GM23248 (cell line): ENCODE measurements at places on chromosomes 12 and 14.

GRCh38 chr14:54591461-54591860, 24.5 kb downstream of the SAMD4A start:
- no peak overlapping the region for H3K27ac ChIP-seq
- no peaks in the 10 kb centered on the region for H3K27me3 ChIP-seq
- no peak overlapping the region for H3K4me3 ChIP-seq
- H3K4me1 ChIP-seq = peaks cover 63% of the 10 kb centered on the region
- peak; percentile 73 for DNase-seq

DNA sequence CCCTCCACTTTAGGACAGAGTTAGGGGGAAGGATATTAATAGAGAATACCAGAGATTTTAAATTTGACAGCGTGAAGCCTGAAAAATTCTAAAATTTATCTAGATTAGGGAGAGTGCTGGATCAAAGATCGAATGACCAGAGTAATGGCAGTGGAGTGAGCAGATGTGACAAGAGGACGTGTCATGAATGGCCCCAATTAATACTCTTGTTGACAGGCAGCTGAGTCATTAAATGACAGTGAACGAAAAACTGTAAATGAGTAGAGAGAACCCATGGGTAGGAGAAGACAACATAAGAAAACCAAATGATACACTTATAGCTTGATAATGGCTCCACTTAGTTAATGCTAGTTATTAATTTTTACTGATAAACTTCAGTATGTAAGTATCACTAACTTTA, 73.9 kb upstream of the PLEKHA5 start:
- H3K4me1 ChIP-seq = no peaks in the 10 kb centered on the region; the same call in 1 of the 2 replicates
- no peak overlapping the region for H3K4me3 ChIP-seq
- no peaks in the 10 kb centered on the region for H3K27me3 ChIP-seq
- no peak for DNase-seq
- no peak overlapping the region for H3K27ac ChIP-seq
- H3K36me3 ChIP-seq = no peaks in the 10 kb centered on the region

DNA sequence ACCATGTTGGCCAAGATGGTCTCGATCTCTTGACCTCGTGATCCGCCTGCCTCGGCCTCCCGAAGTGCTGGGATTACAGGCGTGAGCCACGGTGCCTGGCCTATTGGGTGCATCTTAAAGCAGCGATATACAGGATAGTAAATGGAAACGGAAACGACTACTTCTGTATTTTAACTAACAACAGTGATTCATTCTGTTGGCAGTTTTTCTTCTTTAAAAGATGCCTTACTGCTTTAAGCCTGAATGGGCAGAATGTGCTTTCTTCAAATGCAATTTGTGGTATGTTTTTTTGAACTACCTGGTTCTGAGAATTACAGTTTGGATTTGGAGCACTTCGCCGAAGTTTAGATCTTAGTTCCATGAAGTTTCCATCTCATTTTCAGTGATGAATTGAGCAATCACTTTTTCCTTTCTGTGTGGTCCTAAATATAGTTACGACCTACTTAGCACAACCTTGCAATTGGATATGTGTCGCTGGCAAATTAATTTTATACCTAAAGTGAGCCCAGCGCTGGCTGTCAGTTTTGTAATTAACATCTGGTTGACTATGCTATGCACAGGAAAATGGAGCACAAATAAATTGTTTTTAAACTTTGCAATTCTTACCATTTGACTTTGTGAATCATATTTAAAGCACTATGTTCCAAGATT, 53.6 kb upstream of the EIF5 start:
- peak; percentile 75 for DNase-seq
- no peak overlapping the region for H3K27ac ChIP-seq
- H3K36me3 ChIP-seq = no peaks in the 10 kb centered on the region
- peaks cover 4% of the 10 kb centered on the region for H3K4me1 ChIP-seq

GRCh38 chr12:43038991-43039390, 449.4 kb upstream of the PRICKLE1 start:
- H3K4me1 ChIP-seq = no peaks in the 10 kb centered on the region
- no peak for DNase-seq
- H3K27me3 ChIP-seq = no peaks in the 10 kb centered on the region
- H3K36me3 ChIP-seq = no peaks in the 10 kb centered on the region
- H3K27ac ChIP-seq = no peak overlapping the region
- H3K4me3 ChIP-seq = no peak overlapping the region

DNA sequence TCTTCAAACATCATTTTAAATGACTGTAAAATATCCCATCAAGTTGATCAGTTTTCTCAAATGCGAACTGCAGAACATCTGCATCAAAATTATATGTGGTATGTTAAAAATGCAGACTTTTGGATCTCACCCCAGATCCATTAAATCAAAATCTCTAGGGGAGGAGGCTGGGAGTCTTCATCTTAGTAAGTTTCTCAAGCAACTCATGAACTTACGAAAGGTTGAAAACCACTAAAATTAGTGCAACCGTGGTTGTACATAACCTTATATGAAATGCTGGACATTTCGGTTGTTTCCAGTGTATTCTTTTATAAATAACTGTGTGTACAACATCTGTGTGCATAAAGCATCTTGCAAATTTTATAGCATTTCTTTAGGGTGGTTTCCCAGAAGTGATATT, 39.2 kb downstream of the ZFP36L1 start:
- H3K4me3 ChIP-seq = no peak overlapping the region
- no peaks in the 10 kb centered on the region for H3K36me3 ChIP-seq
- H3K4me1 ChIP-seq = peaks cover 5% of the 10 kb centered on the region
- H3K27me3 ChIP-seq = no peaks in the 10 kb centered on the region
- DNase-seq = peak; percentile 21
- no peak overlapping the region for H3K27ac ChIP-seq

GRCh38 chr12:108526482-108527165, 11.5 kb downstream of the FICD start:
- no peak overlapping the region for H3K4me3 ChIP-seq
- no peaks in the 10 kb centered on the region for H3K27me3 ChIP-seq
- peaks cover 11% of the 10 kb centered on the region for H3K4me1 ChIP-seq
- peak overlapping the region; percentile 8; the same call in 1 of the 2 replicates for H3K27ac ChIP-seq
- peaks cover 51% of the 10 kb centered on the region for H3K36me3 ChIP-seq

DNA sequence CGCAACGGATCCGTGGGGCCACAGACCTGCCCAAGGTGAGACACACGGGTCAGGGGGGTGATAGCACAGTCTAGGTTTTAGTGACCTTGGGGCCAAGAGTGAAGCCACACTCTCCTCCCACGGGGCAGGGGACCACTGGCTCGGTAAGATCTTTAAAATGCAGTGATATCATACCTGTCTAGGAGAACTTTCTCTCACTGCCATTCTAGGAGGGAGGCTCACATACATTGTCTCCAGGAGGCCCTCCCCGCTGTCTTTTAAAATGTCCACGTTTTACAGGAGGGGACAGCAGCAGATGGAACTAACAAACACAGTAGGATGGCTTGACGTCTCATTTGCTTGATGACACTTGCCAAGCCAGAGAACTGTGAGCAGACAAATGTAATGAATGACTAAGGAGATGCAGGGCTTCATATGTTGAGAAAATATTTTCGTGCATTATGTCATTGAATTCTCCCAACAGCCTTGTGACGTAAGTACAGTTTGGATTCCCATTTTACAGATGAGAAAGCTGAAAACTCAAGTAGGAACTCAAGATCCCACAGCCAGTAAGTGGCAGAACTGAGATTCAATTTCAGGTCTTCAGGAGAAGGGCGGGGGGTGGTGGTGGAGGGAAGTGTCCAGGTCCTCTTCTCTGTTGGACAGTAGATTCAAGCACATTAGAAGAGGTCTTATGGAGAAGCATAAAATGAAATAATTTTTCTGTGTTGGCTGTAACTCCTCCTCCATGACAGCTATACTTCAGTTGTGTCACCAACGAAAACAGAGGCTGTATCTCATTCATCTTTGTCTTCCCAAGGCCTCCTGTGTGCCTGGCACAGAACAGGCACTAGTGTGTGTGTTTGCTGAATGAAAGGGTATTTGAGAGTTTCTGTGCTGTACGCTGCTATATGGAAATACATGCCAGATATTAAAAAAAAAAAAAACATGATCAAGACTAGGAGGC, 2.1 kb downstream of the VASH1 start:
- H3K4me1 ChIP-seq = 0 out of 2 replicates have a peak, but pooled peaks cover 4% of the 10 kb centered on the region
- no peak overlapping the region for H3K4me3 ChIP-seq
- no peaks in the 10 kb centered on the region for H3K36me3 ChIP-seq
- H3K27ac ChIP-seq = no peak overlapping the region

DNA sequence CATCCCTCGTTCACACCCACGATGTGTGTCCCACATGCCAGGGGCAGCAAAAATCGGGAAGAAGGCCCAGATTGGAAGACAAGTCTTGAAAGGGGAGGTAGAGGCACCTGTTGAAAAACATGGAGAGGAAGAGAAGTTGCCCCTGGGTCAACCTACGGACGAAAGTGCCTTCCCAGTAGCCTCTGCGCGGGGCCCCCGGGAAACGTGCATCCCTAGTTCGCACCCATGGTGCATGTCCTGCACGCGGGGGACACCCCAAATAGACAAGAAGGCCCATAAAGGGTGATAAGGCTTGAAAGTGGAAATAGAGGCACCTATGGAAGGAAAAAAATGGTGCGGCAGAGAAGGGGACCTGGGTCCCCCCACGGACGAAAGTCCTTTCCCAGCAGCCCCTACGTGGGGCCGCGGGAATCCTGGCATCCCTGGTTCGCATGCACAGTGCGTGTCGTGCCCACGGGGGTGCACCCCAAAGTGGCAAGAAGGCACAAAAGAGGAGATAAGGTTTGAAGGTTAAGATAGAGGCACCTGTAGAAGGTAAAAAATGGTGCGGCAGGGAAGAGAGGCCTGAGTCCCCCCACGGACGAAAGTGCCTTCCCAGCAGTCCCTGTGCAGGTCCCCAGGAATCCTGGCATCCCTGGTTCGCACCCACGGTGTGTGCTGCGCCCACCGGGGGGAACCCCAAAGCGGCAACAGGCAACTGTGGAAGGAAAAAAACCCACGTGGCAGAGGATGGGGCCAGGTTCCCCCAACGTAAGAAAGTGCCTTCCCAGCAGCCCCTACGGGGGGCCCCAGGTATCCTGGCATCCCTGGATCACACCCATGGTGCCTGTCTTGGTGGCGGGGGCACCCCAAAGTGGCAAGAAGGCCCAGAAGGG, 278.3 kb downstream of the ALG10 start:
- no peaks in the 10 kb centered on the region for H3K36me3 ChIP-seq
- no peaks in the 10 kb centered on the region for H3K27me3 ChIP-seq
- no peak for DNase-seq
- no peak overlapping the region for H3K27ac ChIP-seq
- H3K4me3 ChIP-seq = no peak overlapping the region
- no peaks in the 10 kb centered on the region for H3K4me1 ChIP-seq

DNA sequence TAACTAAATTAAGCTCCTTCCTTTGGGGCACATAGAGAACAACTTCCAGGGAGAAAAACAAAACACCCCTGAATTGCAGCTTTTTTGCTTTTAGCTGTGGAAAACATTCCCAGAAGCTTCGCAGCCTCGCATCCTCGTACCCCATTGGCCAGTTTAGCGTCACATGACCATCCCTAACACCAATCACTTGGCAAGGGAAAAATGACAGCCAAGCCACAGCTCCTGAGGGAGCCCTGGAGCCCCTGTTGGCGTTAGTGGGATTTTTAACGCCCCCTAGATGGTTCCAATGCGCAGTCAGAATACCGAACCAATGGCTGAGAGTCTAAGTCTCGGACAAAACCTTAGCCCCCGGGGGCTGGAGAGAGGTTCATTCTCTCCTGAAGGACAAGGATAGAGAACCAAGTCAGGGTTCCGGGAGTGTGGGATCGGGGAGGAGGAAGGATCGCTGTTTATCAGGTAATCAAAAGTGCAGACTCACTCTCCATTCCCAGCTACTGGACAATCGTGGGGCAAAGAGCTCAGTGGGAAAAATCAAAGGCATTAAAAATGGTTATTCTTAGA, 135.6 kb upstream of the HIF1A start:
- no peaks in the 10 kb centered on the region for H3K27me3 ChIP-seq
- H3K27ac ChIP-seq = peak overlapping the region; percentile 99
- no peaks in the 10 kb centered on the region for H3K36me3 ChIP-seq
- DNase-seq = no peak
- H3K4me1 ChIP-seq = peaks cover 68% of the 10 kb centered on the region

- no peaks in the 10 kb centered on the region for H3K36me3 ChIP-seq
- DNase-seq = peak; percentile 67
- H3K4me1 ChIP-seq = no peaks in the 10 kb centered on the region
- no peaks in the 10 kb centered on the region for H3K27me3 ChIP-seq
- no peak overlapping the region for H3K4me3 ChIP-seq
These were observed 76.6 kb upstream of the GZMB start for GRCh38 chr14:24710403-24711112.

- H3K4me1 ChIP-seq = peaks cover 7% of the 10 kb centered on the region
- peaks cover 89% of the 10 kb centered on the region for H3K36me3 ChIP-seq
- H3K27me3 ChIP-seq = no peaks in the 10 kb centered on the region
- no peak overlapping the region for H3K27ac ChIP-seq
- H3K4me3 ChIP-seq = no peak overlapping the region
These were observed 39.4 kb downstream of the HNRNPC start for GRCh38 chr14:21229821-21230220.
